ENCODE measurements at places on chromosomes 7 and 10.

DNA sequence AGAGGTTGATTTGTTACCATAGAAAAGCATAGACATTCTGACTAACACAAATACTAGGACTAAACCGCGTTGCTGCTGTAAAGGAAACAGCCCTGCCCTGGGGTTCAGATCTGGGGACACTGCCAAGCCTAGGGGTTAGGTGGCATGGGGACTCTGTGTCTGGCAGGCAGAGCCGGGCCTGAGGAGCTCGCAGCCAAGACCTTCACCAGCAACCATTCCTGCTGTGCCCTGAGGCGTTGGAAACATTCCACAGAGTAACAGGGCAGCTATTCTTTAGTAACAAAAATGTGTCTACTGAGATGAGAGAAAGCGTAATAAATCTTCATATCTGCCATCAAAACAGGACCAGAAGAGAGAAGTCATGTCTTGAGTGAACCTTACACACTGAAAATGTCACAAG, 280.5 kb downstream of the POM121L12 start:
- DNase-seq, result no peak

GRCh38 chr7:135976312-135977006, 700 bp downstream of the MTPN start:
- DNase-seq, result no peak

DNA sequence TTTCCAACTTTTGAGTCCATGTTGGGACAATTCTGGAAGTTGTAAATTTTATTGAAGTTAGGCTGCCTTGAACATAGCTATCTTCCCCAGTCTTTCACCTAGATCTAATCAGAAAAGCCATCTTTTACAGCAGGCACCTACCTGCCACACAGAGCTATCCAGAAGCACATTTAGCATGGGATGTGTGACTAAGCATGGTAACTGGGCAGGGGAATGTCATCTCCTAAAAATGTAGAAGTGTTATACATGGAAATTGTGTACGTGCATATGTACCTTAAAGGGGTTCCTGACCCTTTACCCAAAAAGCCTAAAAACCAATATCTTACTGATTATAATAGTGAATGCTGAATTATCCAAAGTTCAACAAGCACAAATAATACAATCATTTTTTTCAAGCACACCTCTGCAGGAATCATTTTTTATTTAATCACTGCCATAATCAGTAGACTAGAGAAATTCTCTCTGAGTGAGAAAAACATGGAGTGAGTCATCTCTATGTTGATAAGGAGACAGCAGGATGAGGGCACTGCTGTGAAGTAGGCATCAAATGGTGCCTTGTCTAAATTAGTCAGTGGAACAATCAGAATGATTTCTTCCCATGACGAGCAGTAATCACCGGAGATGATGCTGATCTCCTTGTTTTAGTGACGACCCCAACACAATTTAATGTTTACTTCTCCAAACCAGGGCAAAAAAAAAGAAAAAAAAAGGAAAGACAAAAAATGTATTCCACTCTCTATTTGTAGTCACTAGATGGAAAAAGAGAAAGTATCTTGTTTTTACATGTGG, 75.9 kb downstream of the SORBS1 start:
- no peak for DNase-seq

DNA sequence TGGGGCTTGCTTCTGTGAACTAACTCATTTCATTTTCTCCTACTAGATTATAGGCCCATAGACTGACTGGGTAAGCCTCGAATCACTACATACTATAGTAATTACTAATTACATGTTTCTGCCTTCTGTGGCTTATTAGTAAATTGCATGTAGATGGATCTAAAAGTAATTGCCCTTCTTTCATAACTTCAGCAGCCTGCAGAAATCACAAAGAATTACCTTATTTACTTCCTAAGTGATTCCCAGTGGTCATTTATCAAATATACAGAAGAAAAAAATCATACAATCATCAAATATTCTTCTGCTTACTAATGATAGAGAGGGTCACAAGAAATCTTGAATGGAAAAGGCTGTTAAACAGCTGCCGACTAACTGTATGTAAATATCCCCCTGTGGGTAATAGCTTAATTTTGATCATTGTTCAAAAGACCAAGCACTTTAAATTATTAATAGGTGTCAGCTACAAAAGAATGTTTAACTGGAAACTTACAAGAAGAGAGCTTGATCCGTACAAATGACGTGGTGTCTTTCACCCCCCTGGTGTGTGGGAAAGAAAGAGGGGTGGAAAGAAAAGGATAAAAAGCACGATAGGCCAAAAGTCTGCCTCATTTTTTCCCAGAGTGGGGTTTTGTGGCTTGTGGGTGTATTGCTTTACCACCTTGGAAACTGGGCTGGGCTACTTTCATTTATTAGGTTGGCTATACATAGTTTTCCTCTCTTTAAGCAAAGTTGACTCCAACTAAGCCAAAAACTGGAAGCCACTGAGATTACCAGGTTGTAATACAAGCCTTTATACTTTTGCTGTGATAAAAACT, 361.8 kb upstream of the ZMIZ1 start:
- DNase-seq, result no peak

- no peak for DNase-seq
Measured at GRCh38 chr7:130894146-130894908, 160.3 kb upstream of the KLF14 start.

- DNase-seq, result no peak
Measured at GRCh38 chr7:82404652-82405051, 38.9 kb downstream of the CACNA2D1 start.

DNA sequence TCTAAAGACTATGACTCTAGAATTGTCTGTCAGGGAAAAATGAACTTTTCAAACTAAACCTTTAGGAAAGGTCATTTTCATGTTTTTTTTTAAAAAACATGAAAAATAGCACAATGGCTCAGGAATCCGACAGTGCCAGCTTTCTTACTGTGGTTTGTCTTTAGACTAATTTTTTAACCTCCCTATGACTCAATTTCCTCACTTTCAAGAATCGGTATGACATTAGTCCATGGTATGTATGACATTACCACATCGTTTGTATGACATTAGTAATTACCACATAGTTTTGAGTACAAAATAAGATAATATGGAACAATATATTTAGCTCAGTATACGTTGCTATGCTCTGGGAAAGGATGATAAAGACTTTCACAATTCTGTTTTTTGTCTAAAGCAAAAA, 383.2 kb downstream of the PTPRN2 start:
- no peak for DNase-seq

DNA sequence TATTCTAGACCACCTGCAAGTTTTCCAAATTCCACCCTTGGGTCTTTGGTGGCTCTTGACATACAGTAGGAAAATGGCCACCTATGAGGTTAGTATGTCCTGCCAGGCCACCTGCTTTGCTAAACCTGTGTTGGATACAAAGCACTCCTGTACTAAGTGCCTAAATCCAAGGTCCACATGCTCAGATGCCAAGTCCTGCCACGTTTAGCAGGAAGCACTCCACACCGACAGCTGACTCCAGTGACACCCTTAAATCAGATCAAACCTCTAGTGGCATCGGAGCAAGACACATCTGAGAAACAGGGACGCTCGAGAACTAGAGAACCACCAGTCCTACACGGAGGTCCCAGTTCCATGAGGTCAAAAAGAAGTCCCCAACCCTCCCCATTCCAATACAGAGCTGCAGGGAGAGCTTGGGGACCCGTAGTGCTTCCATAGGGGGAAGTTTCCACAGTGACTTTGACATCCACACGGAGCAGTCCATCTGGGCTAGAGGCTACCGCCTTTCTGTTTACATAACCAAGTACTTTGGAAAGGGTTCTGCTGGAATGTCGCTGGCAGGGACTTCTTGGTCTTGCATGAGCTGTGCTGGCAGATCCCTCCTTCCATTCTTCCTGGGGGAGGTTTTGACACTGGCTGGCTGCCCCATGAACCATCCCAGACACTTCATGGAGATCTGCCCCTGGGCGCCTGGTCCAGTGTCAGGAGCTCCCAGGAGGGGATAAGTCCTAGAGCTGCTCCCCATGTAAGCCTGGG, 290.6 kb downstream of the PRPF18 start:
- no peak for DNase-seq

DNA sequence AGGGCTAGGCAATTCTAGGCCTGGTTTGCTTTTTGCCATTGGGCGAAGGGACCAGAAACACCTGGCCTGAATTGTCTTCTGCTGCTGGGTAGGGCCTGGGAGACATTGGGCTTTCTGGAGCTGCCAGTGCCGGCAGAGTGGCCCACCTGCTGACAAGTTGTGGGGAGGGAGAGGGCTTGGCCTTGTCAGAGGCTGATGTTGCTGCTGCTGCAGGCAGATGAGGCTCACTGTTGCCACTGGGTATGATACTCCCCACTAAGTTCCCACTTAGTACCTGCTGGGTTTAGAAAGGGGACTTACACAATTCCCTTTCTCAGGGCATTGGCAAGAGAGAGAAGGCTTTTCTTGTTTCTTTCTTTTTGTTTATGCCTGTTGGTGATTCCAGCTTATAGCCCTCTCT, 289.6 kb upstream of the NPVF start:
- no peak for DNase-seq

GRCh38 chr7:116955801-116956476, 2.6 kb downstream of the ST7 start:
- DNase-seq, result no peak

DNA sequence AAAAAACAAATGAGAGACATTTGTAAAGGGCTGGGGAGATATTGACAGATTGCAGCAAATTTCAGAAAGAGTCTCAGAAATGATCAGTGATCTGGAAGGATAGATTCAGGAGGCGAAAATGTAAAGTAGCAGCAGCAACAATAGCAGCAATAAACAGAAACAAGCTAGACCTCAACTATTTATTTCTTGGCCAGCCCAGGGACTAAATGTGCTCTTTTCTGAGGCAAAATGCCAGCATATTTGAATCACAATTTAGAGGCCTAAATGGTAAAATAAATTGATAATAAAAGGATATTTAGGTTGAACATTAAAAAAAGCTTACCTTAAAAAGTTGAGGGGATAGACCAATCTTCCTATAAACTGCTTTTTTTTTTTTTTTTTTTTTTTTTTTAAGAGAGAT, 134.6 kb upstream of the ITGB1 start:
- no peak for DNase-seq

DNA sequence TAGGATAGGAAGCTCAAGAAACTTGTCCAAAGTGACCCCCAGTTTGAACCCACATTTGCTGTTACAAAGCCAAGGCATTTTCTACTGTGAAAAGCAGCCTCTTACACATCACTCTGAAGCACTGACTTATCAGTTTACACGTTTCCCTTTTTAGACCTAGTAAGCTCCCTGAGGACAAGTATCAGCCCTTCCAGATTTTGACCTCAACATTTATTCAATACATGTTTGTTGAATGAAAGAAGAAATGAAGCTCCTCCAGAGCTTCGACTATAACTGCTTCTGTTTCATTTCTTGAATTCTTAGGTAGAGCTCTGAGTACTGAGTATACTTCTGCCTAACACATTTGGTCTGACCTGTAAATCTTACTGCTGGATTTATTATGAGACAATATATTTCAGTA, 2.7 kb downstream of the WASL start:
- DNase-seq, result no peak

DNA sequence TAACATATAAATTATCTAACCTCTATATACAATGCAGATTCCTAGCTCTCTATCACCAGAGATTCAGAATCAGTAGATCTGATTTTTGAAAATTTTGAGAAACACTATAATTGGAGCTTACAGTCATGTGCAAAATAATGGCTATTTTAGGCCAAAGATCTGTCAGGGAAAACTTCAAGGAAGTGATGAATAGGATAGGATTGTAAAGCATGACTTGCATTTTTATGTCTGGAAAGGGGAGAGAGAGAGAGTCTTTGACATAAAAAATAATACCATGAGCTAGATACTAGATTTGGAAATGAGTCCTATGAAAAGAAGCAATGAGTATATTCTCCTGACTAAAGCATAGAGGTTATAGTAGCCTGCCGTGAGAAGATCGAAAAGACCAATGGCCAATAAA, 181.1 kb downstream of the SDHAF3 start:
- no peak for DNase-seq

GRCh38 chr7:90955641-90956207, 308.5 kb upstream of the FZD1 start:
- DNase-seq, result no peak

DNA sequence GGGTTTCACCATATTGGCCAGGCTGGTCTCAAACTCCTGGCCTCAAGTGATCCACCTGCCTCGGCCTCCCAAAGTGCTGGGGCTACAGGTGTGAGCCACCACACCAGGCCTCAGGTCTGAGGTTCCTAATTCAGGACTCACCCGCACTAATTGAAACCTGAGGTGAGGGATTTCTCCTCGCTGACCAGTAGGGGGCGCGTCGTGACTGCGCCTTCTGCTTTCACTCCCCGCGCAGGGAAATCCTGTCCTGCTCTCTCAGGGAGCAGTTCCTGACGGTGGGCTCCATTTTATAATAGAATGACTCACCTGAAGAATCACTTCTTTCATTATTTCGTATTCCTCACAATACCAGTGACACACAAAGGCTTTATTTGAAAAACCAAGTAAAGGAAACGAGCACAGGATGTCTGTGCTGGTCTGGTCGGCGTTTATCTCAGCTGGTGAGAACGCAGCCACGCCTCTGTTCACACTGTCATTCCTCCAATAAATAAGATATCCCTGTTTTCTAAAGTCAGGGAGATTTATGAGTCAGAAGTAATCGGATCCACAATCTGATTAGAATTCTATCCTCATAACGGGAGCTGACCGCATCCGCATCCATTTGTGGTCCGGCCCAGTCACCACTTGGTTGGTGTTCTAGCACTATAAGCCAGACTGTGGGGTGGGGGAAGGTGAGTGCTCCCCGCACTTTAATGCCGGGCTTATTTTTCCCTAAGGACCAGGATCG, 35.4 kb downstream of the BAG3 start:
- DNase-seq, result peak; percentile 54

DNA sequence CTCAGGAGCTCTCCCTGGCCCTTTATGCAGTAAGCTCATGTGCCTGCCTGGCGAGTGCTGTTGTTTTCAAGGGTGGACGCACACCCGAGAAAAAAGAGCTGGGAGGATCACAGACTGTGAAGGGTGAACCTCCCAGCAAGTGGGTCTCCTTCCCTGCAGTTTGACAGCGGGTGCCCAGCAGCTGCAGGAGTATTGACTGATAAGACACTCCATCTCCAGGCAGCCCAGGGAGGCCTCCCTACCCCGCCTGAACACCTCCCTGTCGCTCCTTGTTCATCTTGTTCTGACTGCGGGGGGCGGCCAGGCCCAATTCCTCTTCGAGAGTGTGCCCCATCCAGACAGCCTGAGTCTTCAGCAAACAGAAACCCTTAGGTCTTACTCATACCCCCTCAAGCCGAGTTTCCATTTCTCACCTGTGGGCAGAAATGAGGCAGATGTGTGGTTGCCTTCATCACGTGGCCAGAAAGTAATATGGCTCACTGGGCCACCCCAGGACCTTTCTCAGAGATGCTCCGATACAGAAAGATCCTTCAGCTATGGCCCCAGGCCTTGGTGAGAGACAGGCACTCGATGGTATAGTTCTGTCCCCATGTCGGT, 17.2 kb downstream of the MDH2 start:
- DNase-seq, result no peak

DNA sequence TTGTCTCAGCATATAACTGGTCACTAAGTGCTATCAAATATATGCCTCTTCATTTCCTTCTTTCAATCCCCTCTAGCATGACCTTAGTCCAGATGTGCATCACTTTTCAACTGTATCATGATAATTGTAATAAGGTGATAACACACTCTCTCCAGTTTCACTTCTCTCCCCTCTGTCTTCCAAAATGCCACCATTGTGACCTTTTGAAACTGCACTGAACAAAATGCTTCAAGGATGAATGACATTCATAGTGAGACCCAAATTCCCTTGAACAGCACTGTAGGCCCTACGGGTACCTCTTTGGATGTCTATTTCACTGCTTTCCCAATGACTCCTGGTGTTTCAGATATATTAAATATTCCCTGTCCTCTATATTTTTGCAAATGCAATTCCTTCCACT, 224.8 kb downstream of the DNAJB9 start:
- DNase-seq, result no peak

- DNase-seq, result no peak
Measured at GRCh38 chr10:121099592-121099991, 248.4 kb downstream of the WDR11 start.

GRCh38 chr7:109582211-109582610, 1012.5 kb downstream of the DNAJB9 start:
- DNase-seq, result no peak
